ENCODE measurements at places on chromosomes 1 and 21. TPM values are rescaled to one million over a fixed set of nuclear protein-coding genes. Genes with fewer than 3 reads are reported as not detected.

The SLC2A5 gene
- total RNA-seq, result under 0.01 TPM

The TSPEAR gene
- not detected for total RNA-seq

The NBPF10 gene
- total RNA-seq, result 0.38 TPM

The TSHB gene
- total RNA-seq, result not detected

The CFHR1 gene
- 0.48 TPM for total RNA-seq

The KRTAP10-3 gene
- total RNA-seq, result not detected

The ZNHIT6 gene
- total RNA-seq, result 19.0 TPM

The TMPRSS15 gene
- not detected for total RNA-seq

The LHX8 gene
- not detected for total RNA-seq

The RNU1-3 gene
- under 0.01 TPM for total RNA-seq

The LCE1D gene
- total RNA-seq, result not detected

The FTCD gene
- total RNA-seq, result not detected

The LYPD8 gene
- not detected for total RNA-seq

The SPATA21 gene
- not detected for total RNA-seq

All from vein endothelial cell (primary cell).